ENCODE measurements at places on chromosomes 2 and 18.

DNA sequence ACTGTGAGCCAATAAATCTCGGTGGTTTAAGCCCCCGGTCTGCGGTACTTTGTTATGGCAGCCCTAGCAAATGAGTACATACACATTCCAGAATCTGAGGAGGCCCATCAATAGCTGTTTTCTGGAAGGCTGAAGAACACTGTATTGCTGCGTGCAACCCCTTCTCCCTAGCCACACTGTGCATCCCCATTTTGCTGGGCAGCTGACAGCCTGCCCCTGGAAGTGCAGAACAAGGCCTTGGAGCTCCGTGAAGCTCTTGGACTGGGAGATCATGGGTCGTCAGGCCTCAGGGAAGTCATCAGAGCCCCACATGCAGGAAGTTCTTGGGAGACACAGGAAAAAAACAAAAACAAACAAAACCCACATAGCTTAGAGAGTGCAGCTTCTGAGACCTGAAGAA is 90.6 kb upstream of the ST6GAL2 start:
- DNase-seq = no peak

- DNase-seq = no peak
Observed at GRCh38 chr2:177402096-177402495, 9.5 kb downstream of the AGPS start.

GRCh38 chr2:204946892-204947291 is 401.6 kb downstream of the PARD3B start:
- no peak for DNase-seq

DNA sequence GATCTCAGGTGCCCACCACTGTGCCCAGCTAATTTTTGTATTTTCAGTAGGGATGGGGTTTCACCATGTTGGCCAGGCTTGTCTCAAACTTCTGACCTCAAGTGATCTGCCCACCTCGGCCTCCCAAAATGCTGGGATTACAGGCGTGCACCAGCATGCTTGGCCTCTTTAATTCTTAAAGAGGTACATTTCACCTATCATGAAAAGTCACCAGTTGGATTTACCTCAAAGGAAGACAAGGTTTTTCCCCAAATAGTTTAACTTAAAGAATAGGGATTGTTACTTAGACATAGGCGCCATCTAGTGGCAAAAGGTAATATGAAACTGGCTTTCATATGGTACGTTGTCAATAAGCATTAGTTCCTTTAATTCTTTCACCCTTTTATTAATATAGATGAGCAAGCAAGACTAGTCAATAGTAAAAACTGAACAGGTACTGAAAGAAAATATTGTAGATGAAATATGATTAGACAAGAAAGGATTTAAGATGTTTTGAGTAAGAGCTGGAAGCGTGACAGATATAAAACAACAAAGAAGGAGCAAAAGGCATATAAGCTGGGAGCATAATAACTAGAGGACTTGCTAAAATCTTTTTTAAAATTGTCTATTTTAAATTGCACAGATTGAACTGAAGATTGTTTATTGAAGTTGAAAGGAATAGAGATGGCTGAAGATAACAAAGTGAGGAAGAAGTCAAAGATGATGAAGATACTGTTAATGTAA is 35.0 kb upstream of the PSMD14 start:
- peak; percentile 39 for DNase-seq

DNA sequence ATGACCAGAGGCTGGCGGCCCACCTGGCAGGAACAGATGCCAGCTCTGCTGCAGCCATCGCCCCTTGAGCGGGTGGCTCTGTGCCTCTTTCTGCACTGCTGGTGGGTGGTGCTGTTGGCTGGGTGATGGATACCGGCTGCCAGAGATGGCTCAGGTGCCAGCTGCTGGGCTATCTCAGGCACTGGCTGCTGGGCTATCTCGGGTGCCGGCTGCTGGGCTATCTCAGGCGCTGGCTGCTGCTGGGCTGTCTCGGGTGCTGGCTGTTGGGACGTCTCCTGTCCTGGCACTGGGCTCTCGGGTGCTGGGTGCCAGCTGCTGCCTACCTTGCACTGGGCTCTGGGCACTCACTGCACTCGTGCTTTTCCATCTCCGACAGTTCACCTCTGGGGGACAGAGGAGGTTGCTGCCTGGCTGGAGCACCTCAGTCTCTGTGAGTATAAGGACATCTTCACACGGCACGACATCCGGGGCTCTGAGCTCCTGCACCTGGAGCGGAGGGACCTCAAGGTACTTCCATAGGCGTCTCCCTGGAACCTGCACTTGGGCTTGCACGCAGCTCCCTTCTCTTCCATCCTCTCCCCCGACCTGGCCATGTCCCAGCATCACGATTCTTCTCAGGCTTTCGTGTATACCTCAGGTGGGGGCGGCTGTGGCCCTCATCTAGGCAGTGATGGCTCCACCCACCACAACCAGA is 98.4 kb downstream of the USP40 start:
- DNase-seq = no peak

GRCh38 chr2:32495139-32495538 is 132.7 kb upstream of the TTC27 start:
- no peak for DNase-seq

DNA sequence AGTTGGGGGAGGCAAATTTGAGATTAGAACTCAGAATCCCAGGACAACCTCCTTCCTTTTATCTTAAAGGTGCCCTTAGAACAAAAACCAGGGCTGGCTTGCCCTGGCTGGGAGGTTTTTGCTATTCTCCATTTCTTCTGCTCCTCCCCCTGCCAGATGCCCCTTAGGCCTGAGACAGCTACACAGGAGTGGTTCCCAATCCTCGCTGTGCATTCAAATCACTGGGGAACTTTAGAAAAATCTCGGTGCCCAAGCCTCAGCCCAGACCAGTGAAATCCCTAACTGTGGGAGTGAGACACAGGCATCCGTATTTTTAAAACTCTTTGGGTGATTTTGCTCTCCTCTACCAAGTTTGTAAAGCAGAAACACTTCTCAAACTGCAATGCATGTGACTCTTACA is 38.8 kb downstream of the LBH start:
- DNase-seq = no peak

DNA sequence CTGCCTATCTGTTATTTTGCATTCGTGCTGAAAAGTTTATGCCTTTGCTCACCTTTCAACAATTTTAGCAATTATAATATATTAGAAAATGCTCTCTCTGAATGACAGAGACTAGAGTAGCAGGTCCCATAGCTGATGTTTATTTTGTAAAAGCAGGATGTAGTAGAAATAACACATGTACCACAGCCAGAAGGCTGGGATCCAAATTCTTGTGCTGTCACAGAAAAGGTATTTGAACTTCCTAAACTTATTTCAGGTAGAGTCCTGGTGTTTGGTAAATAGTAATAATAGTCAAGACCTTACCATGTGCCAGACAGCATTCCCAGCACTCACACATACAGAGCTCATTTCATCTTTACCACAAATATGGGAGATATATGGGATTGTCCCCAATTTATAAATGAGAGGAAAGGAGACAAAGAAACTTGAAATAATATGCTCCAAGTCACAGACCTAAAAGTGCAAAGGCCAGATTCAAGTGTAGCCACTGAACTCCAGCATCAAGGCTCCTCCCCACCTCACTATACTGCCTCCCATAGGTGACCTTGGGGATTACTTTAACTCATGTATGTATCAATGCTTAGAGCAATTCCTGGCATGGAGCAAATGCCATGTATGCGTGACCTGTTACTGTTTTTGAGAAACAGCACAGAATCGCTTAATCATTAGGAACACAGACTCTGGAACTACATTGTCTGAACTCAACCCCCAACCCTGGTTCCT is 284.7 kb upstream of the RAB12 start:
- DNase-seq = no peak

DNA sequence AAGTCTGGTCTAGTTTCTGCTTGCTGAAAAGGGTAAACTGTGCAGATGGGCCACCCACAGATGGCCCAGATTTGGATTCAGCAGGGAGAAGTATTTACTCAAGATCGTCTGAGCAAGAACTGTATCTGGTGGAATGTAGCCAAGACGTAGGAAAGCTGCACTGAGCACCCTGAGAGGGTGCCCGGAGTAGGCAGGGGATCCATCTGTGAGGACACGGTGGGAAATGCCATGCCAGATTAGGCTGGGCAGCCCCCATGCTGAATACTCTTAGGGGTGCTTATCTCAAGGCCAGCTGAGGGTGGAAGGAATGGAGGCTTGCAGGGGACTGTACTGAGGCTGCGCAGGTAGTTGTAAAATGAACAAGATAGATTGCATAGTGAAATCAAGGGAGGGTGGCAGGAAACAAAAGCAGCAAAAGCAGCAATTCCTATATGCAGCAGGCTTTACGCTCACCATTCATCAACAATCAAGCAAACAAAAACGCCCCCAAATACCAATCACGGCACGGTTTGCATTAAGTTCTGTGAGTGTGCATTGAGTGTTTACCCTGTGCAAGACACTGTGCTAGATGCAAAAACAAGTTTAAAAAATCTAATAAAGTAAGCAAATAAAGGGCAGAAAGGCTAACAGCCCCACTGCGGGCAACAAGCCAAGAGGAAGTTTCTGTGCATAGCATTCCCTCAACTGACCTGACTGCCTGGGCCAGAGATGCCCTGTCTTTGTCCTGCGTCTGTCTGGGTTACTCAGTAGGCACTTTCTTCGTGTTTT is 32.2 kb upstream of the LPIN2 start:
- peak; percentile 53 for DNase-seq

GRCh38 chr2:39281391-39281790 is 37.6 kb upstream of the CDKL4 start:
- no peak for DNase-seq

DNA sequence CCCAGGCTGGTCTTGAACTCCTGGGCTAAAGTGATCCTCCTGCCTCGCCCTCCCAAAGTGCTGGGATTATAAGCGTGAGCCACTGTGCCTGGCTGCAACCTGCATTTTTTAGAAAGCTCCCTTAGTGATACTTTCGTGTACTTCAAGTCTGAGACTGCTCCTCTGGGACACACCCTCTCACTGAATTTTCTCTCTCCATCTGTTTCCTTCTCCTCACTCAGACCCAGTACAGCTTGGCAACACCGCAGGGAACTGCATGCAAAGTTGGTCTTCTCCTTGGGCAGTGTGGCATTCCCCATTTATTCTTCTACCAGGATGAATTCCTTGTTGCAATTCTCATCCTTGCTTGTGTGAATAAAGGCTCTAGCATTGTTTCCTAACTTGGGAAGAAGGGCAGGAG is 175.9 kb downstream of the LPIN1 start:
- DNase-seq = no peak

GRCh38 chr2:31109633-31110192 is 28.5 kb downstream of the GALNT14 start:
- DNase-seq = no peak

DNA sequence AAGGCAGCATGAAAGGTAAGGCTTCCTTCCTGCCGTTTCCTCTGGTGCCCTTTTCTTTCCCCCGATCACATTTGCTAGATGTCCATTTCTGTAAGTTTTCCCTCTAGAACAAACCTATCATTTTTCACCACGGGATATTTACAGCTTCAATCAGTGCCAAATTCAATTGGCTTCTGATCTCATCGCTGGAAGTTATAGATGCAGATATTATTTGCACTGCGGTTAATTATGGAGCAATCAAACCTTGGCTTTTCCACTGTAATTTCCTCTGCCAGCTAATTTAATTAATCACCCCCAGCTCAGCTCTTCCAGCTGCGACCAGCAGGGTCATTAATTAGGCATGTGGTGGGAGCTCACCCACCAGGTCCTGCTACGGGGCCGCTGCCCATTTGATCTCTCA is 86.1 kb downstream of the GBX2 start:
- DNase-seq = no peak

GRCh38 chr2:120775194-120775593 is 39.5 kb downstream of the GLI2 start:
- no peak for DNase-seq

DNA sequence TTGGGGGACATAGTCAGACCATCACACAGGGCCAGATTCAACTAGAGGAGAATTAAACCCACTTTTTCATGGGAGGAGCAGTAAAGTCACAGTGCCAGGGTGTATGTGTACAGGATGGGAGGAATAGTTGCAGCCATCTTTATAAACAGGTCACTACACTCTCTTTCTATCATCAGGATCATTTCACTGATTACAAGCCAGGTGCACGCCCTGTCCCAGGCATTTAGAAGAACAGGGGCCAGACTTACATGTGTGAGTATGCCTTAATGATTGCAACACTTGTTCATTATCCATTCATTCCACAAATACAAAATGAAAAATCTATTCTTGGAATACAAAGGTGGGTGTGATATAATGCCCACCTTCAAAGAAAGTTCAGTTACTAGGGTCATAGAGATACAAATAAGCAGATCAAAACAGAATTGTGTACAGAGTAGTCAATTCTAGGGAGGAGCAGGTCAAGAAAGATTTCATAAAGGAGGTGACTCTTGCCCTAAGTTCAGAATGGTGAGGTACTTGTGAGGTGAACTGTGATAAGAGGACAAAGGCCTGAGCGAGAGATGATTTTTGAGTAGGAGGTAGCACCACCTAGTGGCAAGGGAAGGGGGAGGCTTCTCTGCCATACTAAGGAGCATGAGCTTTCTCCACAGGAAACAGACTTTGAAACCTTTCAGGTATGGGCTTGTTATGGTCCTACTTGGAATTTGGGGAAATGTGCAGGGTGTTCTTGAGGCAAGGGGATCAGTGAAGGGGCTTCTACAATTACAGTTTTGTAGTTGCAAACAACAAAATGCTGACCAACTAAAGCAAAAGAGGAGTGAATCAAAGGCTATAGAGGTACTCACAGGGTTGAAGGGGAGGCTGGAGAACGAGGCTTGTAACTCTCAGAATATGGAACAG is 156.3 kb downstream of the SUCLG1 start:
- DNase-seq = peak; percentile 51

GRCh38 chr2:240812721-240813120 is 7.3 kb downstream of the KIF1A start:
- no peak for DNase-seq

GRCh38 chr2:133867166-133867565 is 298.9 kb upstream of the NCKAP5 start:
- DNase-seq = no peak

GRCh38 chr18:36412778-36413177 is 115.3 kb downstream of the FHOD3 start:
- no peak for DNase-seq

- DNase-seq = no peak
Observed at GRCh38 chr18:67092141-67092540, 424.4 kb downstream of the DSEL start.

GRCh38 chr2:181750305-181750704 is 70.0 kb upstream of the NEUROD1 start:
- DNase-seq = no peak

GRCh38 chr2:65458999-65459398 is 26.6 kb upstream of the SPRED2 start:
- no peak for DNase-seq

DNA sequence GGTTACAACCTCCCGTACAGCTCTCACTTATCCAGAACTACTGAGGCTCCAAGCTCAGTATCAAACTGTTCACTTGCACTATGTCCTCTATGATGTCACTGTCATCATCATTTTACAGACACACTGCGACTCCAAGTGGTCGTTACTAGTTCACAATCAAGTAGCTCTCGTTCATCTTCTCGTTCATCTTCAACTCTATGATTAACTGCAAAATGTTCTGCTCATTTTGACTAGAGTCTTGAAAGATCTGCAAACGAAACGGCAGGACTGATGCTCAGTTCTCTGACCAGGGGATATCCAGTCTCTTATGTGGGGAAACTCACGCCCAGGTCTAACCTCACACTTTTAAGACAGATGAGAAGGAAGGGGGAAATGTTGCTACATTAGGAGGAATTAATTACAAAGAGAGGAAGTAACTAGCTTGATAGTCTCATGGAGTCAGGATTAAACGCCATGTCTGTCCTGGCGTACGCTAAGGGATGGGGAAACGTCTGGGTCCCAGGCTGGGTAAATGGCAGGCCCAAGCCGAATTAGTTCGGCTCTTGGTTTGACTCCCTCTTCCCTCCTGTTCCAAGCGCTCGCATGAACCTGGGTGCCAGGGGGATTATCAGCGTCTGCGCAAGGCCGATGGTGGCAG is 794 bp upstream of the CHCHD5 start:
- DNase-seq = no peak

- DNase-seq = no peak
Observed at GRCh38 chr2:168201584-168202116, 45.7 kb downstream of the STK39 start.

Measured in hippocampal formation (tissue), 2 donors.